ENCODE measurements at places on chromosomes 1 and 21.

DNA sequence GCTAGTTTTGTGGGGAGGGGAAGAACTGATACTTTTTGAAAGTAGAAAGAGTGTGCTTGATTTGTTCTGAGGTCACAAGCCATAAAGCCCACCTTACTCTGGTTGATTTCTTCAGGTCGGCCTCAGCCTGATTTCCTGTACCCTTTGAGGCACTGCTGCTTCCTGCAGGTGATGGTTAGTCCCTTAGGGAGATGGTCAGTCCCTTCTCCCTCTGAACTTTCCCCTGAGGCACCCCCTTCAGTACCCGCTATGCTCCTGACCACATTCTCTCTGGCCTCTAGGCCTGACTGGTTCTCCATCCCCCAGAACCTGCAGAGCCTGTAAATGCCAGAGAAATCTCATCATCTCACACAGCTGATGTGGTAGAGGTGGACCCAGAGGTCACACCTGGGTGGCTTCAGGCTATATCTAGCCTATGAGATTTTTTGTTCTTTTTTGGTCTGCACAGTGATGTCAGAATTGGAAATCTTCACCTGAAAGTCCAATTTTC lies 15.0 kb upstream of the ID3 start:
- DNase-seq = no peak

- DNase-seq = no peak
These were observed 40.3 kb downstream of the RPE65 start for GRCh38 chr1:68409426-68409825.

DNA sequence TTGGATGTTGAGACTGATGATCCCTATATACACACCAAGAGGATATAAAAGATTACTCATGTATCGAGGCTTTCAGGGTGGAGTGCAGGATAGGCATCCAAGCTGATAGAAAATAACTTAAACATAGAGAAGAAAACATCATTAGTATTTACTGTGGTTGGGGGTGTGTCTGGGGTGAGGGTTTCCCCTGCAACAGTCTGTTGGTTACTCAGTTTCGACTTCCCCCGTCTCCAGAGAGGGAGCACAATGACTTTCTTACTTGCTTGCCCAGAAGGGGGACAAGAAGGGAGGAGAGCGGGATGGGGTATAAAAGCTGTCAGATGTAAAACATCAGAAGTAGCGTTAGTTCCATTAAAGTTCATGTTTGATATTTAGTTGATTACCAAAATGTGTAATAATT lies 717.4 kb upstream of the ZP4 start:
- peak; percentile 28 for DNase-seq

DNA sequence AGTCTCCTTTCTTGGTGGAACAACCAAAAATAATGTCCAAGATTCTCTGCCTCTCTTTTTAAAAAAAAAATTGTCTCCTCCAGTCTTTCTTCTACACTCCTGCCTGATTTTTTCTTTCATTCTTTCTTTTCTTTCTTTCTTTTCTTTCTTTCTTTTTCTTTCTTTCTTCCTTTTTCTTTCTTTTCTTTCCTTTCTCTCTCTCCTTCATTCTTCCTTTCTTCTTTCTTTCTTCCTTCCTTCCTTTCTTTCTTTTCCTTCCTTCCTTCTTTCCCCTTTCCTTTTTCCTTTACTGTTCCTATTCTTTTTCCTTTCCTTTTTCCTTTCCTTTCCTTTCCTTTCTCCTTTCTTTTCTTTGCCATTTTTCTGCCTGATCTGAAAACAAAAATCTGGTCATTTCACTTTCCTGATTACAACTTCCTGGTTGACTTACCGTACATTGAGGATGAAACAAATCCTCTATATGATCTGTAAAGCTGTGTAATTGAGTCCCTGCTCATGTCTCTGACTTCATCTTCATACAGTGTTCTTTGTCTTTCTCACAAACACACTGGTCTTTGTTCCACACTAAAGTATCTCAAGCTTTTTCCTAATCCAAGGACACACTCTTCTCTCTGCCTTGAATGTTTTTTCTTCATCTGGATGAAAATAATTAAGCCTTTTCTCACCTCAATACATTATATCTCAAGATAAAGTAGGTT lies 6.1 kb upstream of the KRTAP23-1 start:
- no peak for DNase-seq

DNA sequence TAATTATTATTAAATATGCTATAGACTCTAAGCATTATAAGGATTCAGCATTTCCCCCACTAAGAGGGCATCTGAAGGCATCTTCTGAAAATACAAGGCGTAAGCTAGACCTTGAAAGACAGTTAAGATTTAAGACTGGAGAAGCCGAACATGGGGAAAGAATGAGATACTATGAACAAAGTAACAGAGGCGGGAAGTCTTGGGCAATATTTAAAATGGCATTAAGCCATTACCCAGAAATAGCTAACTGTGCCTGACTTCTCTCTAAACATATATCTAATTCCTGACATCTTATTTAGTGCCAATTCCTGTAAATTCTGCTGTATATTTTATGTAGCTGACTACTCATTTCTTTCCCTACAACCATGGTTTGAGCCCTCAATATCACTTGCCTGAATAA lies 20.9 kb downstream of the DPH5 start:
- DNase-seq = peak; percentile 36
